ENCODE measurements at places on chromosomes 4 and X. TPM values are rescaled to one million over a fixed set of nuclear protein-coding genes. Genes with fewer than 3 reads are reported as not detected.
A peak's percentile ranks its signal among the peaks of the same experiment; 100 is the strongest.

- peak; percentile 48 for DNase-seq
Observed at GRCh38 chr4:90174621-90175023, 47.4 kb downstream of the CCSER1 start.

DNA sequence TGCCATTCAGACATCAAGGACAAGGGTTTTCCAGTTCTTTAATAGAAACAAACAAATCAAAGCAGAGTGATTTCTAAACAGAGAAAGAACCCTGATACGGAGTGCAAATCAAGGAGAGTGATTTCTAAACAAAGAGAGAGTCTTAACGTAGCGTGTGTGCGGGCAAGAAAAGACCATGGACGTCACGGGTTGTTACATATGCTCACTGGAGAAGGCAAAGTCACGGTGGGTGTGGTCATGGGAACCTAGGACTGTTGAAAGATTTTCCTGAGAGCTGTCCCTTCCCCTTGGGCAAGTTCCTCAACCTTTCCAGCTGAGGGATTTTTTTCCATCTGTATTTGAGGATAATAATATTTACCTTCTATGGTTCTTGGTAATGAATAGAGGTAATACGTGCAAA, 95.0 kb upstream of the SLC34A2 start:
- DNase-seq, result no peak

DNA sequence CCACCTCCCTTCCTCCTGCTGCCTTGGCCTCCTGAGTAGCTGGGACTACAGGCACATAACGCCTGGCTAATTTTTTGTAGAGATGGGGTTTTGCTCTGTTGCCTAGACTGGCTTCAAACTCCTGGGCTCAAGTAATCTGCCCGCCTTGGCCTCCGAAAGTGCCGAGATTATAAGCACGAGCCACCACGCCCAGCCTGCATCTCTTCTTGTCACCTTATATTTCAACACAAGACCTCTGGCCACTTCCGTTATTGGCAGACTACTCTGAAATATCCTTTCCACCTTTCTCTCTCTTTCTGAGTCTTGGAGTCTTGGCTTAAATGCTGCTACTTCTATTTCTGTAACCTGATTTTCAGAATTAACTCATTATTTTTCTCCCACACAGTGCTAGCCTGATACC, 5.6 kb downstream of the KIAA0232 start:
- DNase-seq, result no peak

DNA sequence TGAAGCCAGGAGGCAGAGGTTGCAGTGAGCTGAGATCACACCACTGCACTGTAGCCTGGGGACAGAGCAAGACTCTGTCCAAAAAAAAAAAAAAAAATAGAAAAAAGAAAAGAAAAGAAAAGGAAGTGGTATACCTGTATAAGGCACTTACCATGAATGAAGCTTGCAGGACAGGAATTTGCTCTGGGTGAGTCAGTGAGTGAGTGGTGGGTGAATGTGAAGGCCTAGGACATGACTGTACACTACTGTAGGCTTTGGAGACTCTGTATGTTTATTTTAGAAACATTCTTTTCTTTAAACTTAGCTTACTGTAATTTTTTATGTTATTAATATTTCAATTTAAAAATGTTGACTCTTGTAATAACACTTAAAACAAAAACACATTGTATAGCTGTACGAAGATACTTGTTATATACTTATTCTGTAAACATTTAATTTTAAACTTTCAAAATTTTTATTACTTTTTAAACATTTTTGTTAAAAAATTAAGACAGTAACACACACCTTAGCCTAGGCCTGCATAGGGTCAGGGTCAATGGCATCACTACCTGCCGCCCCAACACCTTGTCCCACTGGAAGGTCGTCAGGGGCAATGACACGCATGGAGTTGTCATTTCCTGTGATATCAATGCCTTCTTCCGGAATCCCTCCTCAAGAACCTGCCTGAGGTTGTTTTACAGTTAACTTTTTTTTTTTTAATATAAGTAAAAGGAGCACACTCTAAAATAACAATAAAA, 78.7 kb downstream of the CLNK start:
- DNase-seq, result peak; percentile 16

- DNase-seq, result no peak
Observed at GRCh38 chr4:6465955-6466354, 6.5 kb downstream of the PPP2R2C start.

GRCh38 chr4:30056016-30056766, 664.0 kb upstream of the PCDH7 start:
- DNase-seq, result no peak

The TXK gene
- 2.8 TPM for total RNA-seq

The HTN1 gene
- not detected for total RNA-seq

The SATL1 gene
- total RNA-seq, result not detected

The DDX3X gene
- 308 TPM for total RNA-seq

The CC2D2A gene
- total RNA-seq, result 11.8 TPM

The CCSER1 gene
- total RNA-seq, result 7.1 TPM

The CXCL6 gene
- total RNA-seq, result 48.2 TPM

The SPINK2 gene
- total RNA-seq, result not detected

Data from Calu3 (cell line).